ENCODE measurements at places on chromosomes 12 and 14.

GRCh38 chr14:62439210-62439609 lies 606.0 kb downstream of the KCNH5 start:
- no peak for DNase-seq

DNA sequence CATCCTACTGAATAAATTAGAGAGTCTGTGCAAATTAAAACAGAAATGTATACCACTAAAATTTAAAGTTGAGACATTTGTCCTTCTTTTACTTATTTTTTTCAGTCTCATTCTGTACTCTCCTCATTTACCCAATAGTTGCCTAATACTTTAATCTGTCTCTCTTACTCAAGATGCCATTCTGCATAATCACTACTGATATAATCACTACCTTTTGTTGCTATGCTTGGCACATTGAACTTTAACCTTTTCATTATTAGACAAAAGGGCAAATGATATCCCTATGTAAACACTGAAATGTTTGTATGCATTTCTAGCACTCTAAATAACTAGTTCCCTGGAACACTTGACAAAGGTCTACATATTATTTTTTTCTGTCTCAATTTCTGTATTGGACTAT lies 1108.3 kb upstream of the FLRT2 start:
- DNase-seq = no peak

- DNase-seq = no peak
Measured at GRCh38 chr12:77372026-77372425, 306.7 kb upstream of the E2F7 start.

- DNase-seq = no peak
Measured at GRCh38 chr14:96285667-96286066, 29.7 kb downstream of the BDKRB1 start.

DNA sequence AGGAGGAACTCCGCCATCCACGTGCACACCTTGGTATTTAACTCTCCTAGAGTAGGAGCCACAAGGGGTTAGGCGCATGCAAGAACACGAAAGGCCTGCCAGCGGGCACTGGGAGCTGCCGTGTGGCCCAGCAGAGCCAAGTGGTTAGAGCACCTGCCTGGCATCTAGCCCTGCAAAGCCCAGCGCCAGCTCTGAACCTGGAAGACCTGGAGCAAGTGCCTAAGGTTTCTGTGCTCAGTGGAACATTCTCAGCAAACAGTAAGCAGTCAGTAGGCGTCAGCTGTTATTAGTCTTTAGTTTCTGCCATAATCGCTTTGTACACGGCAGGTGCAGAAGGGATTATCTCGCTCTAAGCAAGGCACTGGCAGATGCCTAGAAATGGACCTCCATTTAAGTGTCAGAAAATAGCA lies 55.4 kb downstream of the SETD3 start:
- DNase-seq = no peak

- DNase-seq = no peak
Measured at GRCh38 chr12:49228653-49229052, 36.2 kb upstream of the TUBA1C start.

- DNase-seq = no peak
Measured at GRCh38 chr12:553216-554000, 93.7 kb downstream of the B4GALNT3 start.

- no peak for DNase-seq
Measured at GRCh38 chr14:64715628-64716412, 11.6 kb downstream of the PLEKHG3 start.

DNA sequence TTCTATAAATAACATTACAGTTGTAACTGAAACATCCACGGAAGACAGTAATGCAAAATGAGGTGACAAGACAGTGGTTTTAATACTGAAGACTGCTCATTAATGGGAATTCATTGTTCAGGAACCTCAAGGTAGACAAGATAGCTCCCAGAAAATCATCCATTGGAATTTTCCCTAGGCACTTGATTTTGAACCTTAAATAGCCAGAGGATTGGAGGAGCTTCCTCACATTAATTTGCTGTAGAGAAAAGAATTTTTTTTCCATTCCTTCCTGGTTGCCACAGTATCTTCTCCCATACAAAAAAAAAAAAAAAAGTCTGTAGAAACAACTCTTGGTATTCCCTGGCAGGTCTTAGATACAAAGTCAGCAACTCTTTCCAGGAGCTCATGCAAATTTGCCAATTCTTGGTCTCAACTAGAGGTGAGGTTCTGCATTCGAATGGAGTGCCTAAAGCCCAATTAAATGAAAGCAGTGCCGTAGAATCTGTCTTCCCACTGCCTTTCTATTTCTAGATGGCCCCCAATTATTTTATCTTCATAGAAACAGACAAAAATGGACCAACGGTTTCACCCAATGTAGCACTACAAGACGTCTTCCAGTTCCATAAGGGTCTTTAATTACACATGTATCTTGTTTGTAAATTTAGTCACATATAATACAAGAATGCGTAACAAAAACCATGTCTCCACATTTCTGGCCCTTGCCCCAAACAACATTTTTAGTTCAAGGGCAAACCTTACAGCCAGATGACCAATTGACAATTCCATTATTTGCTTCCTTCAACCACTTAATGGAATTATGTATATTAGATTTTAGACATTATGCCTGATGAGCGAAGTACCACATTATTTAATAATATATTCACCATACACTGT lies 13.5 kb downstream of the SLC38A2 start:
- DNase-seq = no peak

GRCh38 chr12:90245391-90245790 lies 536.8 kb upstream of the ATP2B1 start:
- DNase-seq = no peak

DNA sequence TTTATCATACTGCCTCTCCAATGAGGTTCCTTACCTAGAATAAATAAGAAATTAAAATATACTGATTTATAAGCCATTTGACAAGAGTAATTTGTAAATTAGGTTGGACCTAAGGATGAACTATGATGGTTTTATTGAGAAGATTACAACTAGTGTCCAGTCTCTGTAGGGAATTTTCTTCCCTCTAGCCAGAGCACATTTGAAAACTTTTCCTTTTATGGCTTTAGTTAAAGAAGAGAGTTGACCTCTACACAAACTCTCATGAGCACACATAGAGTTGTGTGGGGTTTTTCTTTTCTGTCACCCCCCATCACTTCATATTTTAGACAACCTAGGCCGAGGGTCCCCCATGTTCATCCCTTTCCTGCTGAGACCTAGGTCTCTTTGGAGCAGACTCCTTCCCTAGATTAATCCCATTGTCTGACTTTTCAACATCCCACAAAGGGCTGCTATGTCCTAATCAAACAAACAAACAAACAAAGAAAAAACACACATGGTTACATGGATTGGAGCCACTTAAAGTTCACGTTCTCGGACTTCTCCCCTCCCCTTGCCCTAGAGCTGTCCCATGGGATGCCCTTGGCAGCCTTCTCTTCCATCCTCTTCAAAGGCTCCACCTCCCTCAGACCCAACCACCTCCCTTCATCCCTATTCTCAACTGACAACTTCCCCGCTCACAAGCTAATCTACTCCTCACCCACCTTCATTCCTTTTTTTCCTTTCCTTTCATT lies 40.7 kb downstream of the GPR135 start:
- DNase-seq = no peak

DNA sequence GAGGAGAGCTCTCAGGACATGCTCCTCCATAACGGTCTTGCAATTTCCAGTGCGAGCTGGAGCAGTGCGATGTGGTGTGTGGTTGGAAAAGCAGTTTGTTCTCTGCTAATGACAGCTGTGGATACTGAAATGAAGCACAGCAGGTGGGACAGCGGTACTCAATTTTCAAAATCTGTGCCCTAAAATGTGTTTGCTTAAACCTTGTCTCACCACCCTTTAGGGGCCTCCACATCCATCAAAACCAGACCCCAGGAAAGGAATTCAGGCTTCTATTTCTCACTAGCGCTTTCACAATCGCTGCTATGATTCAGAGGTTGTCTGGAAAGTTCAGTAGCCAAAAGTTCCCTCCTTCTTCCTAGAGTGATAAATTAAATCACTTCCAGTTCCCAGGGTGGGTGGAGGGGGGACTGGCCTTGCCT lies 440.8 kb downstream of the EGLN3 start:
- DNase-seq = no peak

DNA sequence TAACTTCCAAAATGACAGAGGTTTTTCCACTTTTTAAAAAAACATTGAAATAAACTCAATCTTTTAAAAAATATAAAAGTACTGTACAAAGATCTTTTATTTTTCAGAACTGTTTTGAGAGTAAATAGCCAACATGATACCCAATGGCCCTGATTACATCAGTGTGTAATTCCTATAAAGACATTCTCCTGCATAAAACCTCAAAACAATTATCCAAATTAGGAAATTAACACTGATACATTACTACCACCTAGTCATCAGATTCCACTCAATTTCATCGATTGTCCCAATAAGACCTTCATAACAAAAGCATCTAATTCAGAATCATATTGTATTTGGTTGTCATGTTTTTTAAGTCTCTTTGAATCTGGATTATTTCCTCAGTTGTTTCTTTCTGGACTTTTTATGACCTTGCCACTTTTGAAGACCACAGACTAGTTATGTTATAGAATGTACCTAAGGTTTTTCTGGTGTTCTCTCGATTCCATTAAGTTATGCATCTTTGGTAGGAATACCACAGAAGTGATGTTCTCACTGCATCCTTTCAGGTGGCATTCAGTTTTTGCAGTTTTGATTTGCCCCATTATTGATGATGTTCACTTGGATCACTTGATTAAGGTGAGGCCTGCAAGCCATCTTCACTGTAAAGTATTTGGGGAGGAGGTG lies 4.0 kb upstream of the YEATS4 start:
- no peak for DNase-seq

- no peak for DNase-seq
Measured at GRCh38 chr12:18811273-18811672, 73.4 kb downstream of the CAPZA3 start.

GRCh38 chr14:56490379-56490778 lies 89.2 kb upstream of the TMEM260 start:
- DNase-seq = no peak

- no peak for DNase-seq
Measured at GRCh38 chr14:69183735-69184134, 7.6 kb upstream of the EXD2 start.

- no peak for DNase-seq
Measured at GRCh38 chr14:65164068-65164824, 61.9 kb upstream of the MAX start.

GRCh38 chr14:64965356-64966000 lies 6.7 kb downstream of the RAB15 start:
- DNase-seq = no peak

- DNase-seq = no peak
Measured at GRCh38 chr12:49954863-49955830, 4.6 kb downstream of the AQP2 start.

- no peak for DNase-seq
Measured at GRCh38 chr12:27332407-27332713, 276 bp upstream of the BMAL2 start.

DNA sequence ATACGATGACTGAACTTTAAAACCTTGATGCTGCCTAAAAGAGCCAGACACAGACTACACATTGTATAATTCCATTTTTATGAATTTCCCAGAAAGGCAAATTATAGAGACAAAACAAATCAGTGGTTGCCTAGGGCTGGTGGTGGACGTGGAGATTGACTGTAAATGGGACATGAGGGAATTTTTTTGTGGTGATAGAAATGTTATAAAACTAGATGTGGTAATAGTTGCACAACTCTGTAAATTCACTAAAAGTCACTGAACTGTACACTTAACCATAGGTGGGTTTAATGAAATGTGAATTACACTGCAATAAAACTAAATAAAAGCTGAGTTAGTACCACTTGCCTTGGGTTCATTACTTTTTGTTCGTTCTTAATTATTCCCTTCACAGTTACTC lies 72.1 kb downstream of the PLEKHA5 start:
- no peak for DNase-seq

- DNase-seq = no peak
Measured at GRCh38 chr12:5900533-5901205, 44.4 kb downstream of the ANO2 start.

DNA sequence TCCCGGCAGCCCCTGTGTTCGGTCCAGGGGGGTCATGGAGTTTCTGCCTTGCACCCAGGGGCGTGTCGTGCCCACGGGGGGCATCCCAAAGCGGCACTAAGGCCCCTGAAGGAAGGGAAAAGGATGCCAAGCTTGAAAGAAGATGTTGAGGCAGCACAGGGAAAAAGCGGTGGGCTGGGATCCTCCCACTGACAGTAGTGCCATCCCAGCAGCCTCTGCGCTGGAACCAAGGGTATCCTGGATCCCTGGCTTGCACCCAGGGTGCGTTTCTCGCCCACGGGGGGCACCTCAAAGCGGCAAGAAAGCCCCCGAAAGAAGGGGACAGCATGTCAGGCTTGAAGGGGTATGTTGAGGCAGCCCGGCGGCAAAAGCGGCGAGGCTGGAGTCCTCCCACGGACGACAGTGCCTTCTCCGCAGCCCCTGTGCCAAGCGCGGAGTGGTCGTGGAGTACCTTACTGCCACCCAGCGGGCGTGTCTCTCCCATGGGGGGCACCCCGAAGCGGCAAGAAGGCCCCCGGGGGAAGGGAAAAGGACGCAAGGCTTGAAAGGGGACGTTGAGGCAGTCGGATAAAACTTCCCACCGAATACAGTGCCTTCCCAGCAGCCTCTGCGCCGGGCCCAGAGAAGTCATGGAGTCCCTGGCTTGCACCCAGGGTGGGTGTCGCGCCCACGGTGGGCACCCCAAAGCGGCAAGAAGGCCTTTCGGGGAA lies 164.4 kb upstream of the ALG10B start:
- no peak for DNase-seq

- no peak for DNase-seq
Measured at GRCh38 chr12:26197832-26198231, 2.5 kb downstream of the SSPN start.

- no peak for DNase-seq
Measured at GRCh38 chr14:91419044-91419397, 1.4 kb upstream of the CCDC88C start.

GRCh38 chr12:52539083-52539820 lies 13.7 kb downstream of the KRT71 start:
- no peak for DNase-seq

DNA sequence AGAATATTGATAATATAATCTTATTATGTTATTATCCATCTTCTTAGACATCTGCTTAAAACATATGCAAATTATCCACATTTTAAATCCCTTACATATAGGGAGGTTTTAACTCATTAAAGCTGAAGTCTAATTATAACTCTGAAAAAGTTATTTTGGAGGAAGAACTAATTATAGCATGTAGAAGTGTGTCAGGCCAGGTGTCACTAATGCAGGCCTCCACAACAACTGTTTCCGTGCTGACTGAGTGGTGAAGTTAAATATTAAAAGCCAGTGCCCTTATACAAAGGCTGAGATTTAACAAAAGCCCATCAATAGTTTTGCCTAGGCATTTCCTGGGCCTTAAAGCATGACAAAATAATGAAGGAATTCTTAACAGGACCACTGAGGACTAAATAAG lies 157.4 kb downstream of the LRRK2 start:
- no peak for DNase-seq

- DNase-seq = no peak
Measured at GRCh38 chr14:103380719-103381377, 4.4 kb upstream of the MARK3 start.

DNA sequence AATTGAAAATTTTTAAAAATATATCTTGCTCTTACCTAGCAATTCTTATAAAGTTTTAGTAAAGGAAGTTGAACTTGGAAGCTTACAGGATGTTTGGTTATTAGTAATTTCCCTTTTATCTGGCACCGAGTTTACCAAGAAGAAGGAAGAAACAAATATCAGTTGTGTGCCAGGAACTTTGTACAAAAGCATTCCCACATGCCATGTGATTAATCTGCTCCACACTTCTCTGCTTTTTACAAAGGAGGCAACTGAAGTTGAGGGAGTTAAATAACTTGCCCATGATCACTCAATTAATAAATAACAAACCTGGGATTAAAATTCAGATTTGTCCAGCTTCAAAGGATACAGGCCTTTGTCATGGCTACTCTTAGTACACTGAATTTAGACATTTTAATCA lies 122.5 kb upstream of the BCAT1 start:
- no peak for DNase-seq
